Mammary epithelial cell (primary cell): ENCODE measurements at places on chromosomes 12 and 14. TPM values are rescaled to one million over a fixed set of nuclear protein-coding genes. Genes with fewer than 3 reads are reported as not detected.

GRCh38 chr12:26786865-26787514 lies 46.0 kb downstream of the ITPR2 start:
- DNase-seq: peak; percentile 74

DNA sequence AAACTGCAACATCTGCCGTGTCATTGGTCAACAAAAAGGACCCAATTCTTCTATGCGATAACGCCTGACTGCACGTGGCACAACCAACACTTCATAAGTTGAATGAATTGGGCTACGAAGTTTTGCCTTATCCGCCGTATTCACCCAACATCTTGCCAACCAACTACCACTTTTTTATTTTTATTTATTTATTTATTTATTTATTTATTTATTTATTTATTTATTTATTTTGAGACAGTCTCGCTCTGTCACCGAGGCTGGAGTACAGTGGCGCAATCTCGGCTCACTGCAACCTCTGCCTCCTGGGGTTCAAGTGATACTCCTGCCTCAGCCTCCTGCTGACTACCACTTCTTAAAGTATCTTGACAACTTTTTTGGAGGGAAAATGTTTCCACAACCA lies 127.4 kb downstream of the RASSF9 start:
- no peak for DNase-seq

The PUS1 gene
- total RNA-seq: 47.0 and 51.3 TPM in 2 replicates

The TSPAN8 gene
- not detected for total RNA-seq

The SDR9C7 gene
- 0.17 TPM for total RNA-seq
